ENCODE measurements at places on chromosomes 11 and 22. TPM values are rescaled to one million over a fixed set of nuclear protein-coding genes. Genes with fewer than 3 reads are reported as not detected.

The TUBA8 gene
- total RNA-seq, result 16.4 TPM

The FSHB gene
- total RNA-seq, result not detected

The NUP50 gene
- total RNA-seq, result 44.1 TPM

The GAS2 gene
- 18.0 TPM for total RNA-seq

The KCNC1 gene
- 12.7 TPM for total RNA-seq

The MS4A6A gene
- total RNA-seq, result 2.5 TPM

The PLEKHB1 gene
- 29.5 TPM for total RNA-seq

All from diencephalon (tissue), 1 donor.